HS-5 (cell line): ENCODE measurements at places on chromosomes 2 and 18.

- DNase-seq: no peak
Measured at GRCh38 chr2:201866643-201867473, 60.5 kb downstream of the CDK15 start.

- DNase-seq: no peak
Measured at GRCh38 chr18:36504928-36505327, 207.4 kb downstream of the FHOD3 start.

DNA sequence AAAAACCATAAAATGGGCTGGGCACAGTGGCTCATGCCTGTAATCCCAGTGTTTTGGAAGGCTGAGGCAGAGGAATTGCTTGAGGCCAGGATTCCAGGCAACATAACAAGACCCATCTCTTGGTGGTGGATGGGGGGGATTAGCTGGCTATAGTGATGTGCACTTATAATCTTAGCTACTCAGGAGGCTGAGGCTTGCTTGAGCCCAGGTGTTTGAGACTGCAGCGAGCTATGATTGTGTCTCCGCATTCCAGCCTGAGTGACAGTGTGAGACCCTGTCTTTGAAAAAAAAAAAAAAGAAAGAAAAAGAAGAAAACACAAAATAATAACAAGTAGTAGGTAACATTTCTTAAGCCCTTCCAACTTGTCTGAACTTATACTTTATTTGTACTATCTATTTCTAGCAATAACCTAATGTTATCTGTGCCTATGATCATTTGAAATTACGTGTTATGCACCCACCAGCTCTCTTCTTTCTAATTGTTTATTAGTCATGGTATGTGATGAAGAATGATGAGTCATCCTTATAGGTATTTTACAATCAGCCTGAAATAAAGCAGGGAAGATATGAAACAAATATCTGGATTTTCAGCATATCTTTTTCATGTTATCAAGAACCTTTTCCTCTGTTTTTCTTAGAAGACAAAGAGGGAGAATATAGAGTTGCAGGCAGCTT lies 129.3 kb upstream of the UNC80 start:
- DNase-seq: no peak

DNA sequence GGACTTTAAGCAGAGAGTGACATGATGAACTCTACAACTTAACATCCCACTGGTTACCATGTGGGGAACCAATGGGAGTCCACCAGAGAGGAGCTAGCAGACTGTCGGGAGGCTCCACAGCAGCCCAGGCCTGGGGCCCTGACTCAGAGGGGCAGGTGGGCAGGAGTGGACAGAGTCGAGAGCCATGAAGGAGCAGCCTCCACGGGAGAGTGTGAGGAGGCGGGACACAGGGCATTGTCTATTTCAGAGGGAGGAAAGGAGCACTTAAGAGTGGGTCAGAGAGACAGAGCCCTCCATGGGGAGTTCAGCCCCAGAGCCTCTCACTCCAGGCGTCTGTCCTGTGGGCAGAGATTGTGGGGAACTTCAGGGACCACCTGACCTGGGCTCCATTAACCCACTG lies 118.7 kb downstream of the CYP26B1 start:
- no peak for DNase-seq

- DNase-seq: no peak
Measured at GRCh38 chr2:5230444-5230843, 461.7 kb upstream of the SOX11 start.

- DNase-seq: no peak
Measured at GRCh38 chr2:208112969-208113368, 11.4 kb downstream of the CRYGD start.

- no peak for DNase-seq
Measured at GRCh38 chr18:13501543-13501887, 224.8 kb downstream of the FAM210A start.

DNA sequence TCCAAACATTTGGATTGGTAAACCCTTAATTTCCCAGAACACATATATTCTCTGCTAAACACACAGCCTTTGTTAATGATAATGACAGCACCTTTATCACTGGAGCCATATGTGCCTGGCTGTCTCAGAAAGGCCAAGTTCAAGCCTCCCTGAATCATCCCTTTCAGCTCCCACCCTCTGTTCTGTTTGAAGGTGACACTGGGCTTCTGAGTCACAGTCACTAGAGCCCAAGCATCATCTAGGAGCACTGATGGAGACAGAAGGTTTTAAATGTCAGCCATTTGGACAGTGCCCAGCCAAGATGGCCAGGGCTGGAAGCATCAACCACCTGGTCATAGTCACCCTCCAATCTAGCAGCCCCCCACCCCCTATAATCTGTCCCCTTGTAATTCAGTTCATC lies 80.6 kb downstream of the NRP2 start:
- DNase-seq: no peak
